ENCODE measurements at places on chromosomes 13 and 19.

DNA sequence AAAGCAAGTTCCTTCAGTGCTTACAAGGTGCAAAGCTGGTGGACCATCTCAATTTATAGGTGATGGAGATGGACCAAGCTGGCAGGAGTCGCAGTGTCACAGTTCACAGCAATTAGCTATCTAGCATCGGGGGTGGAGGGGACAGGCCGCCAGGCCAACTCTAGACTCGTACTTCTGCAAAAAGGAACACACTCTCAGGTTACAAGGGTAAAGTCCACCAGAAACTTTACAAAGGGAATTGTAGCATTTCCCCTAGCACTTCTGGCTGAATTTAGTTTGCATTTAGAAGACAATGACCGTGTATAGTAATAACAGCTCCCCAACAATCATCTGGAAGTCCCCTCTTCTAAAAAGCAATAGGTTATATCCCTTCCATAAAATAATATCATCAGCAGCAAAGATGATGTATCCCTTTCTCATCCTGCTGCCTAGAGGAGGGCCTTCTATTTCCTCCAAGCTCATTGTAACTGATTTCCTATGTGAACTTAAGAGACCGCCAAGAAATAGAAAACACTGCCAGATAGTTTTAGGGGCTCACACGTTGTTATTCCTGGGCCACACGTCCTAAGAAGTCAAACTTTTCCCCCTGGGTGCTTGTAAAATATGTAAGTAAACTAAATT, 8.5 kb upstream of the DOCK9 start:
- DNase-seq: no peak

- DNase-seq: no peak
Measured at GRCh38 chr13:27200413-27201070, 28.9 kb upstream of the USP12 start.

DNA sequence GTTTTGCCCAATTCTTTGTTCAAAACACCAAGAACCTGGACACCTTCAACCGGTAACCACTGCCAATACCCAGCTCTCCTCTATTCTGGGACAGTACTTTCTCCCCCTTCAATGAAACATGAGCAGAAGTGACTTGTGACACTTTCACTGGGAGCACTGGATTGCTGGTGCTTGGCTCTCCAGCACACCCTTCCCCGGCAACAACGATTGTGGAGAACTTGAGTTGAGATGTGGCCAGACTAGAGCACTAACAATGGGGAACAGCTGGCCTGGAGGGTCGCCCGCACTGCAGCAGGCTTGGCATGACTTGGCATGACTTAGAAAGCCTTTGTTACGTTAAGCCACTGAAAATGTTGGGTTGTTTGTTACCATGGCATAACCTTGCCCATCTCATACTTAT, 7.5 kb upstream of the B3GLCT start:
- DNase-seq: no peak

- no peak for DNase-seq
Measured at GRCh38 chr19:10998666-10999065, 37.8 kb downstream of the SMARCA4 start.

Data from kidney capillary endothelial cell (primary cell).